Cardiac muscle cell (in vitro differentiated cells and primary cell): ENCODE measurements at places on chromosomes 2 and 18. TPM values are rescaled to one million over a fixed set of nuclear protein-coding genes. Genes with fewer than 3 reads are reported as not detected.

Gene TMEM17
- total RNA-seq, result 1.8 and 3.2 TPM in 2 replicates

Gene SLC1A4
- 31.7 and 46.8 TPM in 2 replicates for total RNA-seq

Gene CRYBA2
- total RNA-seq, result not detected in 2 replicates

Gene OTX1
- 0.14 and 0.66 TPM in 2 replicates for total RNA-seq

Gene NT5C1B
- not detected in 2 replicates for total RNA-seq

Gene PAIP2B
- total RNA-seq, result 13.0 and 15.1 TPM in 2 replicates

Gene XIRP2
- 0.51 and 0.53 TPM in 2 replicates for total RNA-seq

Gene AQP12B
- total RNA-seq, result not detected in 2 replicates

Gene KCTD18
- 20.8 and 22.1 TPM in 2 replicates for total RNA-seq

Gene ELOA2
- not detected in 2 replicates for total RNA-seq

Gene IL36B
- not detected in 2 replicates for total RNA-seq

Gene SP3
- total RNA-seq, result 115 and 164 TPM in 2 replicates

Gene TRIM43
- not detected in 2 replicates for total RNA-seq

Gene KIF5C
- total RNA-seq, result 3.0 TPM in 2 replicates

Gene CFAP210
- not detected in 2 replicates for total RNA-seq

Gene SULT1C2
- 3.2 and 3.8 TPM in 2 replicates for total RNA-seq

Gene CCDC141
- total RNA-seq, result 95.5 and 213 TPM in 2 replicates

Gene ITPRIPL1
- total RNA-seq, result 1.1 and 1.3 TPM in 2 replicates

Gene DQX1
- 0.98 and 1.1 TPM in 2 replicates for total RNA-seq

Gene LBH
- 1,389 and 2,258 TPM in 2 replicates for total RNA-seq

Gene RDH14
- 58.9 and 64.5 TPM in 2 replicates for total RNA-seq

Gene FMNL2
- total RNA-seq, result 8.6 and 11.7 TPM in 2 replicates

Gene DYSF
- 44.4 and 57.4 TPM in 2 replicates for total RNA-seq

Gene PSTPIP2
- 4.6 and 4.9 TPM in 2 replicates for total RNA-seq

Gene CPSF3
- 45.9 and 57.4 TPM in 2 replicates for total RNA-seq

Gene LINC00305
- total RNA-seq, result 0.21 TPM in 1 of 2 replicates, not detected in the other
